ENCODE measurements at places on chromosomes 1 and 21. TPM values are rescaled to one million over a fixed set of nuclear protein-coding genes. Genes with fewer than 3 reads are reported as not detected.

- no peak overlapping the region for H3K27ac ChIP-seq
- H3K36me3 ChIP-seq = no peaks in the 10 kb centered on the region
- H3K27me3 ChIP-seq = peaks cover 3% of the 10 kb centered on the region
- no peak overlapping the region for H3K4me3 ChIP-seq
- no peaks in the 10 kb centered on the region for H3K4me1 ChIP-seq
Observed at GRCh38 chr21:39010629-39011404, 172.4 kb downstream of the PSMG1 start.

- H3K27ac ChIP-seq = no peak overlapping the region
- H3K27me3 ChIP-seq = no peaks in the 10 kb centered on the region
- H3K36me3 ChIP-seq = peaks cover 5% of the 10 kb centered on the region
- DNase-seq = no peak
- no peak overlapping the region for H3K4me3 ChIP-seq
- H3K4me1 ChIP-seq = peaks cover 6% of the 10 kb centered on the region
Observed at GRCh38 chr1:33041026-33041425, 4.3 kb upstream of the AK2 start.

DNA sequence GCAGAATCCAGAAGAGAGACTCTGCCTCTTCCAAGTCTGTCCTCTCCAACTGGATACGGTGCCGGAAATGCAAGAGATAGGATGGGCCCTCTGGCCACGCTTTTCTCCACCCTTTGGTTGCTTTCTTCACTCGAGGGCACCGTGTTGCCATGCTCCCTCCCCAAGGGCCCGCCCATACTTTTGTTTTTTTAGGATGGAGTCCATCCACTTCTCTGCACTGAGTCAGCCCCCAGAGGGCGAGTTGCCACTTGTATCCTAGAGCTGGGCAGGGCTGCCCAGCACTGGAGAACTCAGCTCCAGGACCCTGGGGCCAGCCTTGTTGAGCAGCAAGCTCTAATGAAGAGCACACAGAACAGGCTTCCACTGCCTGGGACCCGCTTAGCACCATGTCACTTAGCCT is 25.5 kb downstream of the IFNGR2 start:
- H3K36me3 ChIP-seq = peaks cover 16% of the 10 kb centered on the region
- DNase-seq = no peak
- H3K4me3 ChIP-seq = no peak overlapping the region
- H3K27me3 ChIP-seq = no peaks in the 10 kb centered on the region

DNA sequence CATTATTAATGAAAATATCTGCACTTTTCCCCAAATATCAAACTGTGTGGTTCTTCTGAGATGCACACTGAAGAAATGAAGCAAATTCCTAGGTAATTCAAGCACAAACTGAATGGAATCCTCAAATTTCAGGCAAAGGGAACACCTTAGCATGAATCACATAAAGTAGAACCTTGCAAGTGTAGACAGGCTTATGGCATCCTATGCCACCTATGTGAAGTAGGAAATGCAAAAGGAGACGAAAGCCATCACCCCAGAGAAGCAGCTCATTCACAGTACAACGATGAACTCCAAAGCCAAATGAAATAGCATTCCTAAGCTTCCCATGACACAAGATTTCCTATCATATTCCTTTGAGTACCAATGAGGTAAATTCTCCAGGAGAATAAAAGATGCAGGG is 461.2 kb upstream of the RUNX1 start:
- H3K4me3 ChIP-seq = no peak overlapping the region
- no peak overlapping the region for H3K27ac ChIP-seq
- H3K36me3 ChIP-seq = no peaks in the 10 kb centered on the region
- peaks cover 27% of the 10 kb centered on the region for H3K4me1 ChIP-seq

GRCh38 chr21:16590641-16591292 is 861.0 kb downstream of the USP25 start:
- DNase-seq = no peak
- H3K27me3 ChIP-seq = no peaks in the 10 kb centered on the region
- no peak overlapping the region for H3K4me3 ChIP-seq
- no peaks in the 10 kb centered on the region for H3K36me3 ChIP-seq

DNA sequence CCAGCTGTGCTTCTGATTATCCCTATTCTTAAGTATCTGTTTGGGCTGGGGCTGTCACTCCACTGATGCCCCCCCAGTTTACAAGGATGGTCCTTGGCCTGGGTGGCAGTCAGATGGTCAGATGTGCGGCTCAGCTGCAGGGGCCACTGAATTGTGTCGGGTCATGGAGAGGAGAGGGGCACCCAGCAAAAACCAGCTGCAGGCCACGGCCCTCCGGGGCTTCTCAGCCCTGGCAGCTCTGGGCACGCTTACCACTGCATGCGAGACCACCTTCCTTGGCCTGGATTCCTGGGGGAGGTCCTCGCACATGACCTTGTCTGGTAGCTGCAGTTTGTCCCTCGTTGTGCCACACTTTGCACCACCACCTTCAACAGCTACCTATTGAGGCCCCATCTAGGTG is 164.9 kb upstream of the TMEM51 start:
- H3K27me3 ChIP-seq = no peaks in the 10 kb centered on the region
- H3K36me3 ChIP-seq = no peaks in the 10 kb centered on the region
- DNase-seq = no peak
- no peak overlapping the region for H3K4me3 ChIP-seq
- H3K27ac ChIP-seq = no peak overlapping the region

DNA sequence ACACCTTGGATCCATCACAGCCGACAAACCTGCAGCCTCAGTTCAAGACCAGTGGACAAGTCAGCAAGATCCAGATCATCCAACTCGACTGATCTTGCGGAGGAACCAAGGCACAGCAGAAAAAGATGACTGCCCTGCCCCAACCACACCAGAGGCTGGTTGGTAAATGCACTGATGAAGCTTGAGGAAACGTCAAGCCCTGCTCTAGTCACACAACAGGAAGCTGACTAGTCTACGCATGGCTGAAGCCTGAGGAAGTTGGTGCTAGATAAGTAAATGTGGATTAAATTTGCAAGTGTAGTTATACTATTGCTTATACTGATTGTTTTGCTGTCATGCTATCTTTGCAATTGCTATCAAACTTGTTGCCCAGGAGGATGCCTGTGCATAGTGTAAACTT is 89.0 kb downstream of the LIPI start:
- no peak overlapping the region for H3K27ac ChIP-seq
- peaks cover 7% of the 10 kb centered on the region for H3K4me1 ChIP-seq
- no peaks in the 10 kb centered on the region for H3K27me3 ChIP-seq
- no peak overlapping the region for H3K4me3 ChIP-seq
- H3K36me3 ChIP-seq = peaks cover 5% of the 10 kb centered on the region

- no peak overlapping the region for H3K4me3 ChIP-seq
- no peak overlapping the region for H3K27ac ChIP-seq
- DNase-seq = no peak
- no peaks in the 10 kb centered on the region for H3K4me1 ChIP-seq
- peaks cover 8% of the 10 kb centered on the region for H3K27me3 ChIP-seq
- H3K36me3 ChIP-seq = no peaks in the 10 kb centered on the region
Observed at GRCh38 chr1:115545791-115546733, 95.7 kb upstream of the VANGL1 start.

- no peaks in the 10 kb centered on the region for H3K36me3 ChIP-seq
- H3K27ac ChIP-seq = no peak overlapping the region
- H3K27me3 ChIP-seq = no peaks in the 10 kb centered on the region
- H3K4me3 ChIP-seq = no peak overlapping the region
Observed at GRCh38 chr1:110312188-110313121, 26.7 kb upstream of the RBM15 start.

GRCh38 chr21:17848228-17848627 is 29.1 kb upstream of the C21orf91 start:
- no peak overlapping the region for H3K4me3 ChIP-seq
- no peak for DNase-seq
- peaks cover 2% of the 10 kb centered on the region for H3K4me1 ChIP-seq
- no peak overlapping the region for H3K27ac ChIP-seq
- H3K36me3 ChIP-seq = no peaks in the 10 kb centered on the region
- H3K27me3 ChIP-seq = no peaks in the 10 kb centered on the region

DNA sequence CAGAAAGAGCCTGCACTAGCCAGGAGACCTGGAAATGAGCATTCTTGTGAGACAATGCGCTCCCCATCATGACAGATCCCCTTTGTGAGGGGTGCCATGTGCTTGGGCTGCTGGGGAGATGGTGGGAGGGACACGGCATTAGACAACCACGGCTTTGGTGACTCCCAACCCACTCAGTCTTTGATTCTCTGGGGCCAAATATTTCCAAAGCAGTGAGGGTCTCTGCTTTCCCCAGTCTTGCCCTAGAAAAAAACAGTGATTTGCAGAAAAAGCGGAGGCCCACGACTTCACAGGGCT is 10.2 kb downstream of the SLC45A3 start:
- H3K27me3 ChIP-seq = peaks cover 7% of the 10 kb centered on the region
- DNase-seq = no peak
- no peak overlapping the region for H3K27ac ChIP-seq
- H3K4me1 ChIP-seq = peaks cover 14% of the 10 kb centered on the region
- H3K4me3 ChIP-seq = no peak overlapping the region
- no peaks in the 10 kb centered on the region for H3K36me3 ChIP-seq

- no peak overlapping the region for H3K4me3 ChIP-seq
- H3K27me3 ChIP-seq = no peaks in the 10 kb centered on the region
- no peak overlapping the region for H3K27ac ChIP-seq
- no peaks in the 10 kb centered on the region for H3K4me1 ChIP-seq
Observed at GRCh38 chr1:219669042-219669441, 56.1 kb upstream of the ZC3H11B start.

DNA sequence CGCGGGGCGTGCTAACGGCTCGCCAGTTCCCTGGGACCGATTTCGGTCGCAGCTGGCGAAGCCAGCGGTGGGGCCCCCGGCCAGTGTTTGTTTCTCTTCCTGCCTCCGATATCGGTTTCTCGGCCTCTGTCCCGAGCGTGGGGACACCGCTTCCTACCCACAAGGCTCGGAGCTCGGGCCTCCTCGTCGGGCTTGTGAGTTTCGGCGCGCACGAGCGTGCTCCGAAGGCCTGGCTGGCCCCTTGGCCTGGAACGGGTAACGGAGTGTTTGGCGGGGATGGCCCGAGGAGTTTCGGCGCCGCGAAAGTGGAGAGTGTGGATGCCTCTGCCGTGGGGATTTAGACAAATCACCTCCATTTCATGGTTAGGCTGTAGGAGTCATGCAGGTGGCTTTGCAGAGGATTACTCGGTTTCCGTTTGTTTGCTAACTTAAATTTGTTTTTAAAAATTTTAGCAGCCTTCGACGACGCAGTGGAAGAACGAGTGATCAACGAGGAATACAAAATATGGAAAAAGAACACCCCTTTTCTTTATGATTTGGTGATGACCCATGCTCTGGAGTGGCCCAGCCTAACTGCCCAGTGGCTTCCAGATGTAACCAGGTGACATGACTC is 559 bp downstream of the RBBP4 start:
- H3K36me3 ChIP-seq = peaks cover 54% of the 10 kb centered on the region
- peak overlapping the region; percentile 98 for H3K4me3 ChIP-seq
- peak overlapping the region; percentile 98 for H3K27ac ChIP-seq
- H3K4me1 ChIP-seq = peaks cover 37% of the 10 kb centered on the region
- DNase-seq = no peak

GRCh38 chr1:156549390-156549789 is 23.0 kb downstream of the IQGAP3 start:
- no peak for DNase-seq
- no peaks in the 10 kb centered on the region for H3K27me3 ChIP-seq
- H3K36me3 ChIP-seq = no peaks in the 10 kb centered on the region
- no peaks in the 10 kb centered on the region for H3K4me1 ChIP-seq
- H3K4me3 ChIP-seq = no peak overlapping the region

DNA sequence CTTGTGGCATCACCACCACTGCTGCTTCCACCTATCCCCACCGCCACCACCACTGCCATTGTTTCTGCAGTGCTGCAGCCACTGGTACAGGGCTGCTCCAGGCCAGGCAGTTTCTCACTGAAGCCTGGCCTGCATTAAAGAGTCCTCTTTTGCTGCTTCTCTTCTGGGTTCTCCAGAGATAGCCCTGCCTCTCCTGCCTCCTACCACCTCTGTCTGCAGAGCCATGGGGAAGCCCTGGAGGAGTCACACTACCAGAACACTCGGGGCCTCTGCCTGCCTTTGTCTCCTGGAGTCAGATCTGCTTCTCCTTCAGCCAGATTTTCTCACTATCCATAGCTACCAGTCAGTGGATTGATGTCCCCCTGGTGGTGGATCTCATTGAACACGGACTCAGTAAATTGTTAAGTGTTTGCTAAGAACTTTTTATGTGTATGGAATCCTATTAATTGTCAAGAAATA is 37.7 kb upstream of the DDAH1 start:
- no peaks in the 10 kb centered on the region for H3K4me1 ChIP-seq
- peaks cover 18% of the 10 kb centered on the region for H3K27me3 ChIP-seq
- H3K36me3 ChIP-seq = no peaks in the 10 kb centered on the region

GRCh38 chr1:47635111-47635510 is 197.3 kb downstream of the FOXD2 start:
- H3K4me3 ChIP-seq = no peak overlapping the region
- DNase-seq = no peak
- H3K36me3 ChIP-seq = no peaks in the 10 kb centered on the region
- H3K4me1 ChIP-seq = no peaks in the 10 kb centered on the region

DNA sequence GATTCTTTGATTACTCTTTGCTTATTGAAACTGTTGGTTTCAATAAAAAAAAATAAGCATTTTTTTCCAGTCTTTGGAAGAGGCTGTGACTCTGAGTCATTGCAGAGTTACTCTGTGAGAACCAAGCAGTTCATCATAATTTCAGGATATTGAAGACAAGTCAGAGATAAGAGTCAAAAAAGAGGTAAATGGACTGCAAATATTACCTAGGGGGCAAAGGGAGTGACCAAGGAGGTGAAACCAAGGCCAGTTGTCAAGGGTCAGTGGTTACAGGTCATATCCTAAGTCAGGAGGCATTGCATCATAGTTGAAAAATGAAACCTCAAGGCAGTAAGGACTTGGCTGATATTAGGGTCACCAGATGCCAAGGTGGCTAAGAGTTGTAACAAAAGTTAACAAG is 597.1 kb upstream of the USP24 start:
- H3K4me1 ChIP-seq = no peaks in the 10 kb centered on the region
- no peaks in the 10 kb centered on the region for H3K36me3 ChIP-seq
- H3K27me3 ChIP-seq = no peaks in the 10 kb centered on the region
- no peak for DNase-seq
- no peak overlapping the region for H3K27ac ChIP-seq
- H3K4me3 ChIP-seq = no peak overlapping the region

- no peak overlapping the region for H3K27ac ChIP-seq
- DNase-seq = peak; percentile 23
- no peak overlapping the region for H3K4me3 ChIP-seq
- no peaks in the 10 kb centered on the region for H3K27me3 ChIP-seq
- no peaks in the 10 kb centered on the region for H3K36me3 ChIP-seq
Observed at GRCh38 chr1:85109475-85109874, 61.2 kb upstream of the MCOLN3 start.

- no peak overlapping the region for H3K27ac ChIP-seq
- H3K36me3 ChIP-seq = no peaks in the 10 kb centered on the region
Observed at GRCh38 chr1:246782120-246782900, 58.1 kb downstream of the SCCPDH start.

Gene PROK1
- not detected for total RNA-seq

Gene FOXD2
- 0.04 TPM for total RNA-seq

Gene BLACAT1
- total RNA-seq = 0.19 TPM

Gene CDA
- not detected for total RNA-seq

Gene LCE1C
- total RNA-seq = not detected

Gene LCE2A
- not detected for total RNA-seq

Gene HFM1
- not detected for total RNA-seq

Gene STXBP3
- total RNA-seq = 34.0 TPM

Gene RHOU
- total RNA-seq = 1.3 TPM

Gene DYRK3
- total RNA-seq = 5.3 TPM

Gene SLC26A9
- total RNA-seq = not detected

Gene CD247
- total RNA-seq = 166 TPM

Gene NT5C1A
- total RNA-seq = 0.32 TPM

Gene JAM2
- total RNA-seq = 3.4 TPM

Gene IL24
- 0.54 TPM for total RNA-seq

Gene OLFML3
- 0.20 TPM for total RNA-seq

All from activated naive CD8-positive, alpha-beta T cell treated with anti-CD3 and anti-CD28 coated beads for 36 hours (primary cell).